ENCODE measurements at places on chromosomes 4 and X. TPM values are rescaled to one million over a fixed set of nuclear protein-coding genes. Genes with fewer than 3 reads are reported as not detected.

- no peak overlapping the region for H3K27ac ChIP-seq
- peaks cover 19% of the 10 kb centered on the region for H3K27me3 ChIP-seq
- DNase-seq, result no peak
- no peaks in the 10 kb centered on the region for H3K4me1 ChIP-seq
Measured at GRCh38 chrX:79065696-79066095, 78.8 kb upstream of the GPR174 start.

- H3K4me3 ChIP-seq, result no peak overlapping the region
- DNase-seq, result no peak
- no peaks in the 10 kb centered on the region for H3K4me1 ChIP-seq
- H3K27ac ChIP-seq, result no peak overlapping the region
- H3K27me3 ChIP-seq, result no peaks in the 10 kb centered on the region
Measured at GRCh38 chr4:170030121-170030520, 3.9 kb upstream of the MFAP3L start.

DNA sequence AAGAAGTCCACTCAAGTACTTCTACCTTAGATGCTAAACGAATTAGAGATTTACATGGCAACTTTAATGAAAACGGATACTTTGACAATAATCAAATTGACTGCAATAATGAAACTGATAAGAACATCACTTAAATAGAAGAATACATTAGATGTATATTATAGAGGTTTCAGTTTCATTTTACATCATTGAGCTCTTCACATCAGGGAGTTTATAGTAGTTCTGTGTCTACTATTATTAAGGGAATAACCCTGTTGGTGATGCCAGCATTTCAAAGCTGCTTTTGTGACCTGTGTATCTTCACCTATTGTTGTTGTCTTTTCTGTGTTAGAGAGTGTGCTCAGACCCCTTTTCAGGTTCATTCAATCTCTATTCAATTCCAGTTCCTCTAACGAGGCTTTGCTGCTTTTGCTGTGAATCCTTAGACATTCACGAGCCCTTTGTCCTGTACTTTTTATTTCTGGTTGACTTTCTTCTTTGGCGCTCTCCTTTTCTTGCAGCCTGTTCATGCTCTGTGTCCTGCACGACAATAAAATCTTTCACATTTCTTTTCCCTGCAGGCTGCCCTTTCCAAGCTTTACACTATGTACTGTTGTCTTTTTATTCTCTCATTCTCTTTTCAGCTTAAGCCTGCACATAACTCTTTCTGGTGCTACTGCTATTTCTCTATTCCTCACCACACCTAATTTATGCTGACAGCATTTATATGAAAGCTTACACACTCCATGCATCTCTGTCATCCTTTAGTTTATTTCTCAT is 232.1 kb downstream of the CPE start:
- H3K36me3 ChIP-seq, result no peaks in the 10 kb centered on the region
- no peak for DNase-seq
- no peak overlapping the region for H3K27ac ChIP-seq
- H3K27me3 ChIP-seq, result no peaks in the 10 kb centered on the region

DNA sequence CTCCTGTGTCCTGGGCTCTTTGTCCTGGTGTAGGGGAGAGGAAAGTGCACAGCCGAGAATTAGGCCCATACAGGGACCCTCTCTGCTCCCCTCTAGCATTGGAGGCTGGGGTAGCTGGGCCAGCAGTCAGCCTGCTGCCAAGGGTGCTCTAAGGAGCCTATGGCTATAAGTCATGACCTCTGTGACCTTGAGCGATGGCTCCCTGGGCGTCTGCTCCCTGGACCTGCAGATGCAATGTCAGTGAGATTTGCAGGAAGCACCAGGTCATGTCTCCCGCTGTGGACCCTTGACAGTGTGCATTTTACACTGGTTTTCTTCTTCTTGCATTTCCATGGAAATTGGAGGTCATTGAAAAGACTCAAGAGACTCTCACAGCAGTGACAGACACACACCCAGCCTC is 234.1 kb upstream of the PSAPL1 start:
- no peaks in the 10 kb centered on the region for H3K27me3 ChIP-seq
- DNase-seq, result no peak
- H3K4me1 ChIP-seq, result no peaks in the 10 kb centered on the region
- H3K27ac ChIP-seq, result no peak overlapping the region

Gene PAGE2B
- 0.67 TPM for total RNA-seq

DNA sequence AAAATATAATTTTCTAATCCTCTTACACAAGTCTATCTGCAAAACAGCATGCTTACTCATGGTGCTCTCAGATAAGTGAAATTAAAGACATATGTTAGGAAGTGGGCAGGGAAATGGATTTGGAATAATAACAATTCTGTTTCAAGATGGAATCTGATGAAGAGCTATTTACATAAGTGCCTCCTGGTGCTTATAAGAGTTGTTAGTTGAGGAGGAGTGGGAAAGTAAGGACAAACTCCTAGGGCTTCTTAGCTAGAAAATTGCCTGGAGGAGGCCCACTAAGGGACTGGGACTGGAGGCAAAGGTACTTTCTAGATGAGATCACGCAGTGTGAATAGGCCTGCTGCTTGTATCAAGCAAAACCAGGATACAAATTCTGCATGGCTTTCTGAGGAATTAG is 939.8 kb downstream of the GLUD2 start:
- no peak for DNase-seq
- H3K27ac ChIP-seq, result no peak overlapping the region
- H3K4me3 ChIP-seq, result no peak overlapping the region
- H3K27me3 ChIP-seq, result no peaks in the 10 kb centered on the region
- H3K4me1 ChIP-seq, result no peaks in the 10 kb centered on the region

DNA sequence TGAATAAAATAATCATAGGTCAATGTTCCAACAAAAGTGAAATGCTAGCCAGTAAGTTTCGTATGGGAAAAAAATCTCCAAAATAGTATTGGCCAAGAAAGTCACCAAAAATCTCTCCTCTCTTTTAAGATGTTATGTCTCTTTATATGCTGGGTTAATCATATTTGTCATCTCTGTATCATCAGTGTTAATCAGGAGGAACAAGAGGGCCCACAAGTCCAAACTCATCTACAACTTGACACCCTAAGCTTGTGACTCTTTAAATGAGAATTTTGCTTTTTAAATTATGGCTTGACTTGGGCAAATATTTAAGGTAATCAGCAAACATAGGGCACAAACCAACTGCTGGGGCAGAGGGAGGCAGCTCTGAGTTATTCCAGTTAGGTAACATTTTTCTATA is 75.5 kb downstream of the AMMECR1 start:
- DNase-seq, result no peak
- H3K27ac ChIP-seq, result no peak overlapping the region
- no peaks in the 10 kb centered on the region for H3K36me3 ChIP-seq
- no peaks in the 10 kb centered on the region for H3K4me1 ChIP-seq
- H3K4me3 ChIP-seq, result no peak overlapping the region
- no peaks in the 10 kb centered on the region for H3K27me3 ChIP-seq

DNA sequence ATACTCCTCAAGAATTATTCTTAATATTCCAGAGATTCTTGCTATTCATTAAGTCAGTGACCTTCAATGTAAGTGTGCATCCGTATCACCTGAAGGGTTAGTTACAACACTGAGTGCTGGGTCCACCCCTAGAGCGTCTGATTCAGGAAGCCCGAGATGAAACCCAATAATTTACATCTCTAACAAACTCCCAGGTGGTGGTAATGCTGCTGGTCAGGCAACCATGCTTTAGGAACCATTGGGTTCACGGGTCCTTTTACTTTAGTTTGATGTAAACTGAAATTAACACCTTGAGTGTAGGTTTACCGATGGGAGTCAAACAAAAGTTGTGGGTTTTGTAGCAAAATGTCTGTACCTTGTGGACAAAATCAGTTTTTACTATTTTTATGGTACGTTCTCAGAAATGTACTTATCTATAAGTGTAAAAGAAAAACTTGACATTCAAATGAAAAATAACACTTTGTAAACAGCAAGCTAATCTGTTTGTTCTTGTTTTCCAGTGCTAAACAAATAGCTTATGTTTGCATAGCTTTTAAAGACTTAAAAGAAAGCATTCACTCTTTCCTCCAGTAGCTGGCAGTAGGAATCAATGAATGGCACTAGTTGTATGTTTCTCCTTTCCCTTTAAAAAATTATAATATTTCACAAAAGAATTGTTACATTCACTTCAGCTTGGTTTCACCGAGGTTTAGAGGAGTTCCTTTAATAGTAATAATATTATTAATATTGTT is 32.7 kb downstream of the ACE2 start:
- peaks cover 20% of the 10 kb centered on the region for H3K27me3 ChIP-seq
- H3K27ac ChIP-seq, result no peak overlapping the region
- DNase-seq, result no peak
- H3K4me3 ChIP-seq, result no peak overlapping the region
- H3K4me1 ChIP-seq, result no peaks in the 10 kb centered on the region

- peaks cover 3% of the 10 kb centered on the region for H3K27me3 ChIP-seq
- H3K4me1 ChIP-seq, result no peaks in the 10 kb centered on the region
- no peaks in the 10 kb centered on the region for H3K36me3 ChIP-seq
- no peak overlapping the region for H3K4me3 ChIP-seq
- H3K27ac ChIP-seq, result no peak overlapping the region
Measured at GRCh38 chrX:106874075-106874474, 29.1 kb downstream of the RIPPLY1 start.

- H3K4me3 ChIP-seq, result no peak overlapping the region
- DNase-seq, result no peak
- H3K27me3 ChIP-seq, result peaks cover 33% of the 10 kb centered on the region
- no peak overlapping the region for H3K27ac ChIP-seq
Measured at GRCh38 chr4:16079046-16079445, 4.8 kb downstream of the PROM1 start.

Gene CFP
- total RNA-seq, result 13.2 TPM

GRCh38 chr4:70833675-70834074 is 6.0 kb downstream of the GRSF1 start:
- no peak for DNase-seq
- H3K27me3 ChIP-seq, result no peaks in the 10 kb centered on the region
- no peak overlapping the region for H3K27ac ChIP-seq
